ENCODE measurements at places on chromosomes 7 and 10. TPM values are rescaled to one million over a fixed set of nuclear protein-coding genes. Genes with fewer than 3 reads are reported as not detected.
A peak's percentile ranks its signal among the peaks of the same experiment; 100 is the strongest.

DNA sequence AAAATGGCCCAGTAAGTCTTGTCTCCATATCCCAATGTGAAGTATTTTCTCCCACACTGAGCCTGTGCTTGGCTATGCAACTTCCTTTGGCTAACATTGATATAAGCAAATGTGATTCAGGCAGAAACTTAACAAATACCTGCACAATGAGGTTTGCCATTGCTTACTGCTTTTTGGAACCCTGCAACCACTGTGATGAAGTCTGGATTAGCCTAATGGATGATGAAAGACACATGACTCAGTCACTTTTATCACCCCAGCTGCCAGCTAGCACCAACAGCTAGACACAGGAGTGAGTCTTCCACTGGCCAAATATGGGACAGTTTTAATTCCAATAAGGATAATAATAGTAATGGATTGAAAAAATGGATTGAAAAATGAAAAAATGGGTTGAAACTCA is 854.5 kb downstream of the GRM8 start:
- H3K4me3 ChIP-seq, result no peak overlapping the region
- no peaks in the 10 kb centered on the region for H3K27me3 ChIP-seq
- no peak overlapping the region for H3K27ac ChIP-seq
- no peaks in the 10 kb centered on the region for H3K36me3 ChIP-seq
- H3K4me1 ChIP-seq, result no peaks in the 10 kb centered on the region

DNA sequence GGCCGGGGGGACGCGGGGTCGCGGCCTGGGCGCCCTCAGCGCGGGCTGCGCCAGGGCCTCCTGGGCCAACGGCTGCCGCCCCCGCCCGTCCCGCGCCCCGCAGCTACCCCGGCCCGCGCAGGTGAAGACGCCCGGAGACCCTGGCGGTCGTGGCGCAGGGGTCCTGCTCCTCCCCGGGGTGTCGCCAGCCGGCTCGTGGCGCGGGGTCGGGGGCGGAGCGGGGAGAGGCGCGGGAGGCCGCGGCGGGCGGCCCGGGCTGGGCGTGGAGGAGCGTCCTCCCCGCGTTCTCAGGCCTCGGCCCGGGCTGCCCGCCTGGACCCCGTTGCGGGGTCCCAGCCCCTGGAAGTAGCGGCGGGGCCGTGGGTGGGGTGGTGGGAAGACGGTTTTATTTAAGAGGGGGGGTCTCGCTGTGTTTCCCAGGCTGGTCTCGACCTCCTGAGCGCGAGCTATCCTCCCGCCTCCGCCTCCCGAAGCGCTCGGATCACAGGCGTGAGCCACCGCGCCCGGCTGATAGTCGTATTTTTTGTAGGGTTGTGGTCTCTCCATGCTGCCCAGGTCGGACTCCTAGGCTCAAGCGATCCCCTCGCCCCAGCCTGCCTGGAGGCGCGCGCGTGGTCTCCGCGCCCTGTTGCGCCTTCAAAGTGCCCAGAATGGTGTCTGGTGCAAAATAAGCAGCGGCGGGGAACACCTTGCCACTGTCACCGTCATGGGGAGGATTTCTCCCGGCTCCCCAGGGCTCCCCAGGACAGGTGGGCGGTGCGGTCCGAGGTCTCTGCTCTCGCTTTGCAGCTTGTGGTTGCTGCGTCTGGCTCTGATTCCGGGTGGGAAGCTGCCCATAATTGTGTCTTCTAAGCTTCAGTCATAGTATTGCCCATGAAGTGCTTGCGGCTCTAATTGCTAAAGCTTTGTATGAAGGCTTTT is 15.3 kb upstream of the SUN1 start:
- H3K4me3 ChIP-seq, result peak overlapping the region; percentile 95
- H3K27me3 ChIP-seq, result peaks cover 29% of the 10 kb centered on the region
- peaks cover 10% of the 10 kb centered on the region for H3K36me3 ChIP-seq
- H3K27ac ChIP-seq, result peak overlapping the region; percentile 84
- DNase-seq, result peak; percentile 21
- H3K4me1 ChIP-seq, result peaks cover 45% of the 10 kb centered on the region

ATG9B gene
- not detected for polyA plus RNA-seq

- peaks cover 14% of the 10 kb centered on the region for H3K4me1 ChIP-seq
- no peak overlapping the region for H3K27ac ChIP-seq
- no peak for DNase-seq
- H3K27me3 ChIP-seq, result peaks cover 3% of the 10 kb centered on the region
- H3K36me3 ChIP-seq, result no peaks in the 10 kb centered on the region
Observed at GRCh38 chr10:70780772-70781171, 4.4 kb downstream of the TBATA start.

DNA sequence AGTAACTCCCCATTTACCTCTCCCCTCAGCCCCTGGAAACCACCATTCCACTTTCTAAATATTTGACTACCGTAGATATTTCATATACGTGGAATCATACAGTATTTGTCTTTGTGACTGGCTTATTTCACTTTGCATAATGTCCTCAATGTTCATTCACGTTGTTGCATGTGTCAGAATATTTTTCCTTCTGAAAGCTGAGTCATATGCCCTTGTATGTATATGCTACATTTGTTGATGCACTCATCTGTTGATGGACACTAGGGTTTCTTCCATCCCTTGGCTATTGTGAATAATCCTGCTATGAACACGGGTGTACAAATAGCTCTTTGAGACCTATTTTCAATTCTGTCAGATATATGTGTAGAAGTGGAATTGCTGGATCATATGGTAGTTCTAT is 25.8 kb upstream of the TSPAN13 start:
- no peak for DNase-seq
- H3K4me3 ChIP-seq, result no peak overlapping the region
- H3K27ac ChIP-seq, result no peak overlapping the region
- no peaks in the 10 kb centered on the region for H3K27me3 ChIP-seq
- H3K36me3 ChIP-seq, result no peaks in the 10 kb centered on the region

Data from immature natural killer cell (primary cell).